Activated naive CD8-positive, alpha-beta T cell treated with anti-CD3 and anti-CD28 coated beads, Interleukin-2, amount 50 U/mL, for 24 hours (primary cell): ENCODE measurements at places on chromosomes 2 and 18.

DNA sequence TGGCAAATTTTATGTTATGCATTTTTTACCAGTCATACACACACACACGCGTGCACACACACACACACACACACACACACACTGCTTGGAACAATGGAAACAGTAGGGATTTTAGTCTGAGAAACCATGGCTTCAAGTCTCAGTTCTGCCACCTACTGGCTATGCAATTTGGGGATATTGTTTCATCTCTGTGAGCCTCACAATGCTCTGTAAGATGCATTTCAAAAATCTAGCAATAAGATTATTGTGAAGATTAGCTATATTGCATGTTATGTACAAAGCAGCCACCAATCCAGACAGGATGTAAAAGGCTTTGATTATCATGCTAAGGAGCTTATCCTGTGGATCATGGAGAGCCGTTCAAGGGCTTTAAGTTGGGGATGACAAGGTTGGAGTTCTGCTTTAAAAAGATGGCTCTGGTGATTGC, 401.4 kb downstream of the NBAS start:
- DNase-seq: peak; percentile 12

DNA sequence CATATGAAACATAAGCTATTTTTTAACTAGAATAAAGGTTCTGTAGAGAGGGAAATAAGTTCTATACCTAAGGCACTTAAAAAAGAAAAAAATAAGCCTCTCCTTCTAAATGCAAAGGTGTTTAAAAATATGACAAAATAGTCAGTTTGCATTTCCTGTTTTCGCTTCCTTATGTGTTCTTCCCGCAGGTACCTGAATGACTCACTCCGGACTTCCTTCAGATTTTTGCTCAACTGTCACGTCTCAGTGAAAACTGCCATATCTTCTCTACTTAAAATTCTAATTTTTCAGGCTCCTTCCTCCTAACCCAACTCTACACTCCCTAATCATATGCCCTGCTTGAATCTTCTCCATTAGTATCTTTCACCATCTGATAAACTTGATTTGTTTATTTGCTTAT, 1333.1 kb downstream of the LRP1B start:
- no peak for DNase-seq

- DNase-seq: peak; percentile 76
These were observed 746 bp upstream of the POLR1B start for GRCh38 chr2:112541315-112542122.

- DNase-seq: no peak
These were observed 100.0 kb downstream of the MAP2 start for GRCh38 chr2:209523867-209524266.

DNA sequence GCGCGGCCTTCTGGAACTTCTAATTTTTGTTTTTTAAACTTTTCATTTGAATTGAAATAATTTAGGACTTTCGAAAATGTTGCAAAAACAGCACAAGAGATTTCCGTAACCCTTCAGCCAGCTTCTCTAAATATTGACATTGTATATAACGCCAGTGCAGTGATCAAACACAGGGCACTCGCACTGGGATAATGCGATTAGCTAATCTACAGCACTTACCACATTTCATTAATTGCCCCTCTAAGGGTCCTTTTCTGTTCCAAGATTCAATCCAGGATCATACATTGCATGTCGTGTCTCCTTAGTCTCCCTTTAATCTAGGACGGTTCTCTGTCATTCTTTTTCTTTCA, 343 bp upstream of the CD302 start:
- no peak for DNase-seq

GRCh38 chr2:236848501-236848900, 237.2 kb upstream of the COPS8 start:
- DNase-seq: no peak

DNA sequence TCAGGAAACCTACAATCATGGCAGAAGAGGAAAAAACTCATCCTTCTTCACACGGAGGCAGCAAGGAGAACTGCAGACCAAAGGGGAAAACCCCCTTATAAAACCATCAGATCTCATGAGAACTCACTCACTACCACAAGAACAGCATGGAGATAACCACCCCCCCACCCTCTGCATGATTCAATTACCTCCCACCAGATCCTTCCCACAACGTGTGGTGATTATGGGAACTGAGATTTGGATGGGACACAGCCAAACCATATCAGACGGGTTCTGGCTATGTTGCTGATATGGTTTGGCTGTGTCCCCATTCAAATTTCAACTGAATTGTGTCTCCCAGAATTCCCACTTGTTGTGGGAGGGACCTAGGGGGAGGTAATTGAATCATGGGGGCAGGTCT, 28.7 kb upstream of the CCDC150 start:
- DNase-seq: no peak

DNA sequence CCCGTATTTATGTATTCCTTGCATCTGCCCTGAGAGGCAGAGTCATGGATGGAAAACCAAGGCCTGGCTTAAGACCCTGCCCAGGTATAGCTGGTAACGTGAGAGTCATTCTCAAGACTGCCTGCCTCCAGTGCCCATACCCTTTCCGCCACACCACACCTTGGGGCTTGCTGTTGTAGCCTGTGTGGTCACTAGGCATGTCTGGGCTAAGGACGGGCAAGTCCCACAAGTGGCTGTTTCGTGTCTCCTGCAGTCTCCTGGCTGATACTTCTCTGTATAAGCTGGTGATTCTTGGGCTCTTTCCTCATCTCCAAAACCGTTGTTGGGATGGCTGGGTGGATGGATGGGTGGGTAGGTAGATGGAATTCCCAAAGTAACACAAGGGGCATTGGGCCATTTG, 269.8 kb downstream of the KLHL29 start:
- DNase-seq: no peak
